ENCODE measurements at places on chromosomes 13 and 19. TPM values are rescaled to one million over a fixed set of nuclear protein-coding genes. Genes with fewer than 3 reads are reported as not detected.
A peak's percentile ranks its signal among the peaks of the same experiment; 100 is the strongest.

ZNF93 gene
- total RNA-seq: 4.1 TPM

SIGLEC10 gene
- total RNA-seq: not detected

BRME1 gene
- 13.7 TPM for total RNA-seq

ACER1 gene
- not detected for total RNA-seq

CBY2 gene
- not detected for total RNA-seq

PGLYRP2 gene
- not detected for total RNA-seq

ADGRE1 gene
- total RNA-seq: not detected

B3GNT3 gene
- total RNA-seq: 47.7 TPM

VAV1 gene
- 7.5 TPM for total RNA-seq

DNA sequence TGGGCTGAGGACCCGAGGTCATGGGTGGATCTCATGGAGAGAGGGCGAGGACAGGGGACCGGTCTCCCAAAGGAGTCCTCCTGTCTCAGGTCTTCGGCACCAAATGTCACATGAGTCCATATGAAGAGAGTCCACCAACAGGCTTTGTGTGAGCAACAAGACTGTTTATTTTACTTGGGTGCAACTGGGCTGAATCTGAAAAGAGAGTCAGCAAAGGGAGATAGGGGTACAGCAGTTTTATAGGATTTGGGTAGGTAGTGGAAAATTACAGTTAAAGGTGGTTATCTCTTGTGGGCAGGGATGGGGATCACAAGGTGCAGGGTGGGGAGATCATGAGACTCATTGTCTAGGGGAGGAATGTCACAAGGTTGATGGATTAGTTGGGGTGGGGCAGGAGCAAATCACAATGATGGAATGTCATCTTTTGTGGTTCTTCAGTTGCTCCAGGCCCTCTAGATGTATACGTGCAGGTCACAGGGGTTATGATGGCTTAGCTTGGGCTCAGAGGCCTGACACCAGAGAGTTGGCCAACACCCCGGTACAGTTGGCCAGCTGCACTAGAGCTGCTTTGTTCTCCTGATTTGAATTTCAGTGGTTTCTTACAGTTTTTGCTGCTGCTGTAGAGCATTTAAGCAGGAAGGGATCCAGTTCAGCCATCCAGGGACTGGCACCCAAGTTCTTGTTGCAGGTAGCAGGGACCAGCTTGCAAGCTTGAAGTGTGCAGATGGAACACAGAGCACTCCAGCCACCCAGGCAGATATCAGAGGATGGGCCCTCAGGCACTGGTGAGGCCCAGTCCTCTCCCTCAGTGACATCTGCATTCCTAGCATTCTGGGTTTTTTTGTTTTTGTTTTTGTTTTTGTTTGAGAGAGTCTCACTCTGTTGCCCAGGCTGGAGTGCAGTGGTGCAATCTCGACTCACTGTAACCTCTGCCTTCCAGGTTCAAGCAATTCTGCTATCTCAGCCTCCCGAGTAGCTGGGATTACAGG is 26.4 kb upstream of the IGFL1 start:
- peaks cover 44% of the 10 kb centered on the region for H3K36me3 ChIP-seq
- peaks cover 87% of the 10 kb centered on the region for H3K4me1 ChIP-seq

GRCh38 chr13:44437356-44438233 is 64.0 kb downstream of the SERP2 start:
- peak overlapping the region; percentile 86 for H3K4me3 ChIP-seq
- peaks cover 33% of the 10 kb centered on the region for H3K4me1 ChIP-seq
- H3K27me3 ChIP-seq: no peaks in the 10 kb centered on the region
- H3K36me3 ChIP-seq: peaks cover 23% of the 10 kb centered on the region

- H3K27me3 ChIP-seq: no peaks in the 10 kb centered on the region
- H3K4me3 ChIP-seq: no peak overlapping the region
- no peaks in the 10 kb centered on the region for H3K36me3 ChIP-seq
- H3K4me1 ChIP-seq: no peaks in the 10 kb centered on the region
These were observed 319.4 kb upstream of the HTR2A start for GRCh38 chr13:47216176-47216822.

- H3K4me1 ChIP-seq: peaks cover 20% of the 10 kb centered on the region
- no peaks in the 10 kb centered on the region for H3K36me3 ChIP-seq
- DNase-seq: no peak
- H3K4me3 ChIP-seq: no peak overlapping the region
- no peak overlapping the region for H3K27ac ChIP-seq
- H3K27me3 ChIP-seq: no peaks in the 10 kb centered on the region
These were observed 21.3 kb downstream of the IPO5 start for GRCh38 chr13:97974773-97975172.

GRCh38 chr13:22773465-22773864 is 407.3 kb upstream of the SGCG start:
- H3K27me3 ChIP-seq: peaks cover 52% of the 10 kb centered on the region
- no peak overlapping the region for H3K27ac ChIP-seq
- no peaks in the 10 kb centered on the region for H3K36me3 ChIP-seq

DNA sequence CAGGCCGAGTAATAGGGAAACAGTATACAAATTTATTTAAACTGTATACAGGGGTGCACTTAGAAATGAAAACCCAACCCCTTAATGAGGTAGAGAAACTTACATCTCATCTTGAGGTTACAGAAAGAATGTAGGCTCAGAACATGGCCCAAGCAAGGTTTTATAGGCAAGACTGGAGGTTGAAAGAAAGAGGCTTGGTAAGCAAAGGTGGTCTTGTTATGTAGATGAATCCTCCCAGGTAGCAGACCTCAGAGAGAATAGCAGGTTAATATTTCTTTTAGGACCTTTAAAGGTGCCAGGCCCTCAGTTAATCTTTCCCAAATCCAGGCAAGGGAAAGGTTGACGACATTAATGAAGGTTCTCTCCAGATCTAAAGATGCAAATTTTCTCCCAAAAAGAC is 1466.8 kb upstream of the PRR20A start:
- no peaks in the 10 kb centered on the region for H3K36me3 ChIP-seq
- H3K27ac ChIP-seq: no peak overlapping the region
- H3K4me1 ChIP-seq: no peaks in the 10 kb centered on the region
- no peak overlapping the region for H3K4me3 ChIP-seq

DNA sequence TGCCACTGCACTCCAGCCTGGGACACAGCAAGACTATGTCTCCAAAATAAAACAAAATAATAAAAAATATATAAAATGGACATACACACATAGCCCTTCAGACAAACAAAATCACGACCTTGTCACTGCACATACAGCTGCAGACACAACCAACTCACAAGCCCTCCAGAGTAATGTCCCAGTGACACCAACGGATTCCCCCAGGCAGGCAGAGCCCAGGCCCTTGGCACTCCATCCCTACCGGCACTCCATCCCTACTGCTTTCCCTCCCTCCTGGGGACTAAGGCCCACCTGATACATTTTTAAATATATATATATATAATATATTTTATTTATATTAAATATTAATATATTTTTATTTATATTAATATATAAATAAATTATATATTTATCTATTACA is 18.5 kb downstream of the ZNF101 start:
- no peaks in the 10 kb centered on the region for H3K4me1 ChIP-seq
- no peak overlapping the region for H3K4me3 ChIP-seq
- H3K27me3 ChIP-seq: no peaks in the 10 kb centered on the region

- H3K27me3 ChIP-seq: no peaks in the 10 kb centered on the region
- H3K36me3 ChIP-seq: no peaks in the 10 kb centered on the region
- H3K27ac ChIP-seq: no peak overlapping the region
- H3K4me1 ChIP-seq: no peaks in the 10 kb centered on the region
- no peak for DNase-seq
- no peak overlapping the region for H3K4me3 ChIP-seq
These were observed 2.6 kb upstream of the CYP4F2 start for GRCh38 chr19:15900504-15900903.

GRCh38 chr19:13881692-13882418 is 4.9 kb downstream of the NANOS3 start:
- H3K4me1 ChIP-seq: peaks cover 17% of the 10 kb centered on the region
- no peak overlapping the region for H3K4me3 ChIP-seq
- no peaks in the 10 kb centered on the region for H3K27me3 ChIP-seq
- H3K27ac ChIP-seq: no peak overlapping the region
- DNase-seq: no peak
- no peaks in the 10 kb centered on the region for H3K36me3 ChIP-seq

GRCh38 chr19:7801020-7801570 is 28.9 kb upstream of the EVI5L start:
- H3K36me3 ChIP-seq: no peaks in the 10 kb centered on the region
- H3K27me3 ChIP-seq: no peaks in the 10 kb centered on the region
- H3K27ac ChIP-seq: no peak overlapping the region
- H3K4me3 ChIP-seq: no peak overlapping the region

DNA sequence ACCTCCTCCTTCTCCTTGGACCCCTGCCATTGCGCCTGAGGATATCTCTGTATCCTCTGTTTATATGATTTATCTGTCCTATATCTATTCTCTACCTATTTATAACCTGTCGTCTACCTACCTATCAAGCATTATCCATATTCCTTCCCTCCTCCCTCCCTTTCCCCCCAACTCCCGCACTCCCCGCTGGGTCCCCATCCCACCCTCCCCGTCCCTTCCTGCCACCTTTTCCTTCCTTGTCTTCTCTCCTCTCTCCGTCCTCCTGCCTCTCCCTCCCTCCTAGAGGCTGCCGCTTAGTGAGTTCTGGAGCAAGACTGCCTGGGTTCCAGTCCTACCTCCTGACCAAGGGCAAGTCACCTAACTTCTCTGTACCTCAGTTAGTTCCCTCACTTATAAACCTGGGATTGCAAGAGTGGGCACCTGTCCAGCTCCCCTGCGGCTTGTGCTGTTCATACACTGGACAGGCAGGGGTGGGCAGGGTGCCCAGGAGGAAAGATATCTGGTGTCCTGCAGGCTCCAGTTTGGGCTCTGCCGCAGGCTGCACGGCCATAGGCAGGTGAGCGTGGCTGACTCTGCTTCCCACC is 16.1 kb downstream of the TTYH1 start:
- H3K4me1 ChIP-seq: peaks cover 53% of the 10 kb centered on the region
- peak overlapping the region; percentile 99 for H3K27ac ChIP-seq
- H3K36me3 ChIP-seq: no peaks in the 10 kb centered on the region
- H3K4me3 ChIP-seq: peak overlapping the region; percentile 59
- DNase-seq: peak; percentile 94

- H3K36me3 ChIP-seq: no peaks in the 10 kb centered on the region
- no peak overlapping the region for H3K27ac ChIP-seq
- H3K4me1 ChIP-seq: no peaks in the 10 kb centered on the region
- no peaks in the 10 kb centered on the region for H3K27me3 ChIP-seq
- peak; percentile 42 for DNase-seq
- H3K4me3 ChIP-seq: no peak overlapping the region
These were observed 96.7 kb upstream of the TRPC4 start for GRCh38 chr13:37966266-37966665.

DNA sequence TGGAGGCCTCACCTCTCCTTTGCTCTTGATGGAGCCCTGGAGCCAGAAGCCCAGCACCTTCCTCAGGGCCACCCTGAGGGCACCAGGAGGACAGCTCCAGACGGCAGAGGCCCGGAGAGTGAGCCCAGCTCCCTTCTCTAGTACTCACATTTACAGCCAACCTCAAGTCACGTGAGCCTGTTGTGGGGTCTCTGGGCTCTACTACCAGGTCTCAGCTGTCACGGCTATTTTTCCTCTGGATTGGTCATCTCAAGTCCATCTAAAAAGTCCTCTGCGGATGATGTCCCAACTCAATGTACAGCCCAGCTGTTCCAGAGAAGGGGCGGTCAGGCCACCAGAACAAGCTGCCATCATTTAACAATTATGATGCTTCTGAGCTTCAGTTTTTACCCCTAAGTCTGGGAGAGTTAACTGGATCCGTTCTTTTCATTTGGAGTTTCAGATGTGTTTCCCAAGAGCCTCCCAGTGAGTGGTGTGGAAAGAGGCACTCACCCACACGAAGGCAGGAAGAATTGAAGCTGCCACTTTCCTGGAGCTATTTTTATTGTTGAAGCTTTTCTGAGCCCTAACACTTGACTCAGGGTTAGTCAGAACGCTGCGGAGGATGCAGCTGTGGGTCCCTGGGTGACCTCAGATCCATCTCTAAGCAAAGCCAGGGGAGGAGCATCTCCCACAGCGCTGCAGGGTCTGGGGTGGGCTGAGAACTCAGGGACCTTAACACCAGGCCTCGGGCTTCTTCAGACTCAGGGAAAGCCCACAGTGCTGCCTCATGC is 143.5 kb upstream of the UBL3 start:
- H3K4me3 ChIP-seq: no peak overlapping the region
- no peak for DNase-seq
- H3K27ac ChIP-seq: no peak overlapping the region
- no peaks in the 10 kb centered on the region for H3K27me3 ChIP-seq
- H3K4me1 ChIP-seq: no peaks in the 10 kb centered on the region

GRCh38 chr13:109819874-109820273 is 33.5 kb upstream of the IRS2 start:
- no peak for DNase-seq
- no peaks in the 10 kb centered on the region for H3K36me3 ChIP-seq
- no peak overlapping the region for H3K4me3 ChIP-seq
- H3K27me3 ChIP-seq: no peaks in the 10 kb centered on the region
- H3K4me1 ChIP-seq: peaks cover 40% of the 10 kb centered on the region
- H3K27ac ChIP-seq: no peak overlapping the region

- H3K4me3 ChIP-seq: no peak overlapping the region
- no peak for DNase-seq
- no peaks in the 10 kb centered on the region for H3K36me3 ChIP-seq
These were observed 8.7 kb downstream of the SYNGR4 start for GRCh38 chr19:48372904-48373303.

GRCh38 chr19:44891016-44891882 is at the start of gene TOMM40:
Gene TOMM40, plus strand, starts transcription at chr19:44891254. Its CDS starts 162 bp downstream, at chr19:44891416.
- H3K27me3 ChIP-seq: no peaks in the 10 kb centered on the region
- peaks cover 22% of the 10 kb centered on the region for H3K4me1 ChIP-seq
- H3K36me3 ChIP-seq: peaks cover 29% of the 10 kb centered on the region

DNA sequence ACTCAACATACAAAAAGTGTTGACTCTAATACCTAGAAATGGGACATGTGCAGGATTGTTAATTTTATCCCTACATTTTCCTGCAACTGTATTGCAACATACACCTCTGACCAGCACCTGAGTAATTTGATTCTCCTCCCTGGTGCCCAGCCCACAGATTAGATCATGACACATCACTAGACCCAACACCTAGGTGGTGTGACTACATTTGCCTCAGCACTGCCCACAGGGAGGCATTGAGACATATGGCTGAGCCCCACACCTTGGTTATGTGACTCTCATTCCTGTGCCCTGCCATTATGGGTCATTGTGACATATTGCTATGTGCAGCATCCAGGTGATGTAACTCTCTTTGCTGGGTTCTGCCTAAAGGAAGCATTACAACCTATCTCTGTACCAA is 13.2 kb upstream of the ZNF254 start:
- peak; percentile 85 for DNase-seq
- H3K36me3 ChIP-seq: peaks cover 46% of the 10 kb centered on the region
- peak overlapping the region; percentile 28 for H3K27ac ChIP-seq
- no peak overlapping the region for H3K4me3 ChIP-seq
- peaks cover 13% of the 10 kb centered on the region for H3K4me1 ChIP-seq
- H3K27me3 ChIP-seq: no peaks in the 10 kb centered on the region

GRCh38 chr19:50817941-50818858 is 5.4 kb downstream of the KLK1 start:
- peaks cover 96% of the 10 kb centered on the region for H3K27me3 ChIP-seq
- no peak overlapping the region for H3K27ac ChIP-seq
- no peak overlapping the region for H3K4me3 ChIP-seq
- DNase-seq: no peak

GRCh38 chr13:49935171-49936074 is 717 bp downstream of the SPRYD7 start:
- peak overlapping the region; percentile 90 for H3K4me3 ChIP-seq
- H3K36me3 ChIP-seq: no peaks in the 10 kb centered on the region
- peak; percentile 65 for DNase-seq

GRCh38 chr13:100356426-100356825 is 232.2 kb downstream of the GGACT start:
- H3K36me3 ChIP-seq: no peaks in the 10 kb centered on the region
- no peak overlapping the region for H3K27ac ChIP-seq
- no peaks in the 10 kb centered on the region for H3K4me1 ChIP-seq
- no peak overlapping the region for H3K4me3 ChIP-seq

Data from PC-9 (cell line).